ENCODE measurements at places on chromosomes 4 and X.

GRCh38 chr4:185346975-185347601, 48.6 kb downstream of the LRP2BP start:
- no peak for DNase-seq

GRCh38 chrX:11081511-11081910, 29.6 kb upstream of the HCCS start:
- no peak for DNase-seq

GRCh38 chr4:173051716-173052115, 116.9 kb upstream of the GALNT7 start:
- DNase-seq, result no peak

GRCh38 chrX:96841325-96841724, 42.4 kb upstream of the RPA4 start:
- no peak for DNase-seq

DNA sequence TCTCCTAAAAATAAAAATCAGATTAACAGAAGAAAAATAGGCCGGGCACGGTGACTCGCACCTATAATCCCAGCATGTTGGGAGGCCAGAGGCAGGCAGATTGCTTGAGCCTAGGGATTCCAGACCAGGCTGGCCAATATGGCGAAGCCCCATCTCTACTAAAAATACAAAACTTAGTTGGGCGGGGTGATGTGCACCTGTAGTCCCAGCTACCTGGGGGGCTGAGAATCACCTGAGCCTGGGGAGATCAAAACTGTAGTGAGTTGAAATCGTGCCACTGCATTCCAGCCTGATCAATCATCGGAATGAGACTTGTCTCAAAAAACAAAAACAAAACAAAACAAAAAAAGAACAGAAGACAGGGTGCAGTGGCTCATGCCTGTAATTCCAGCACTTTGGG, 32.8 kb upstream of the NOCT start:
- DNase-seq, result no peak

DNA sequence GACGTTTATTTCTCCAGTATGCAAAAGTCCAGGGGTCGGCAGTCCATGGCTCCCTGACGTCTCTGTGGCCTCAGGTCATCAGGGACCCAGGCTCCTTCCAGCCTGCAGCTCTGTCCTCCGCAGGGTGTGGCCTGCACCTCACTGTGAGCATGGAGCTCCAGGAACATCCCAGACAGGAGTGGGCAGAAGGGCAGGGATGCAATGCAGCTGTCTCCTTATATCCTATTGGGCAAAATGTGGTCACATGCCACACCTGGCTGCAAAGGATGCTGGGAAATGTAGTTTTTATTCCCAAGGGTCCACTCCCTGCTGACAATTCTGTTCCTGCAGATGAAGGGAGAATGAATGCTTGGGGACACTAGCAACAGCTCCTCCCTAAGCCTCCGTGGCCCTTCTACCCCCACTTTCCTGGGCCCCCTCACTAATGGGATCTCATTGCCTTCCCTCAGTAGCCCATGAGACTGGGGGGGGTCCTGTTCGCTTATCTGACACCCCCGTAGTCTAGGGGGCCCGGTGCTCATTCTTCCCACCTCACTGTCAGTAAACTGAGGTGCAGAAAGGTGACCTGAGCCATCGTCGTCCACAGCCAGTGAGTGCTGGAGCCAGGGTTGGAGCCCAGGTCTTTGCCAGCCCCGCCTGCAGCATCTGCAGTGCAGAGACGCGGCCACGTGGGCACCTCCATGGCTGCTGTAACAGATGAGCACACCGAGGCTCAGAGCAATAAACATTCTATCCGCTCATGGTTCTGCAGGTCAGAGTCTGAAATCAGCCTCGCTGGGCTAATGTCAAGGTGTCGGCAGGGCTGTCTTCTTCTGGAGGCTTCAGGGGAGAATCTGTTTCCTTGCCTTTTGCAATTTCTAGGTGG, 5.9 kb upstream of the GRPEL1 start:
- peak; percentile 41 for DNase-seq

GRCh38 chr4:55348466-55348865, 2.4 kb downstream of the SRD5A3 start:
- no peak for DNase-seq

- no peak for DNase-seq
Observed at GRCh38 chrX:103240155-103240554, 14.8 kb downstream of the TCEAL8 start.

GRCh38 chr4:80646061-80646460, 310.5 kb downstream of the CFAP299 start:
- no peak for DNase-seq

Data from NCI-H187 (cell line).